ENCODE measurements at places on chromosomes 4 and X.

- no peak for DNase-seq
Measured at GRCh38 chrX:39018541-39018940, 217.3 kb downstream of the MID1IP1 start.

GRCh38 chrX:46866726-46867125, 29.9 kb downstream of the RP2 start:
- no peak for DNase-seq

- DNase-seq: no peak
Measured at GRCh38 chr4:40276546-40276945, 58.6 kb upstream of the CHRNA9 start.

GRCh38 chr4:4427121-4427870, 40.4 kb downstream of the NSG1 start:
- no peak for DNase-seq

GRCh38 chr4:30767147-30767845, 47.1 kb downstream of the PCDH7 start:
- DNase-seq: no peak

DNA sequence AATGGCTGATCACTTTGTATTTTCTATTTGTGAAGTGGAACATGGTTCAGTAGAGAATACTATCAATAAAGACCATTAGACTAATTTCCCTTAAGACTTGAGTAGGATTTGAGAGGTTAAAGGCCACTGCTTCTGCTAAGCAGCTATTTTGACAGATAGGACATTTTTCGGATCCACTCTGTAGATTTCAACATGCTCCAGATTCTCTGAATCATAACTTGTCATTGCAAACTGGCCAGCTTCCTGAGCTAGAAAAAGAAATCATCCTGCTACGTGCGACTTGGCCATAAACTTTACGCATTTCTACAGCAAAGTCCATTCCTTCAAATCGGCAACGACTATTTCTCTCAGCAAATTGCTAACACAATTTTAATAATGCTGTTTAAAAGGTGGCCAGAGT, 55.2 kb downstream of the MGST2 start:
- DNase-seq: no peak

GRCh38 chr4:159401226-159401712, 298.4 kb downstream of the RAPGEF2 start:
- no peak for DNase-seq

- no peak for DNase-seq
Measured at GRCh38 chrX:3231766-3232165, 114.7 kb downstream of the MXRA5 start.

GRCh38 chrX:71536285-71536684, 3.4 kb downstream of the OGT start:
- DNase-seq: no peak

Data from HuH-7 (cell line).